Neural progenitor cell (in vitro differentiated cells): ENCODE measurements at places on chromosomes 7 and 10.

DNA sequence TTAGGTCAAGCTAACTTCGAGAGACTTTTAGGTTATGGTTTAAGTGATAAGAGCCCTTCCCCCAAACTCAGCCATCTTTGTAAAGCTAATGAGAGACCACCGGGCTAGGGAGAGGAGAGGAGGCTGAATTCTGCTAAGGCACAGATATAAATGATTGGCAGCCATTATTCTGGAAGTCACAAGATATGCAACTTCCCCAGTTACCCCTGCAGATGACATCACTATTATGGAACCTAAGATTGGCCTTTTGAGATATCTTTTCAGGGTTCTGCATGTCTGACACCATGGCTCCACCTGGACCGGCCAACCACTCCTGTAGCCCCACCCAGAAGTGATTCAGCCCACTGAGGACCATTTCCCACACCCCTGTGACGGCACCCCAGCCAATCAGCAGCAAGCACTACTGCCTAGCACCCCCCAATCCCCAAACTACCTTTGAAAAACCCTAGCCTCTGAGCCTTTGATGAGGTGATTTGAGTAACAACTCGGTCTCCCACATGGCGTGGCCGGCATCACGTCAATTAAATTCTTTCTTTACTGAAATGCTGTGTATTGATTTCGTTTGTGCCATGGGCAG lies 14.4 kb downstream of the VIPR2 start:
- no peaks in the 10 kb centered on the region for H3K36me3 ChIP-seq
- H3K4me1 ChIP-seq, result peaks cover 5% of the 10 kb centered on the region
- no peak overlapping the region for H3K4me3 ChIP-seq
- H3K27me3 ChIP-seq, result no peaks in the 10 kb centered on the region
- no peak for DNase-seq

DNA sequence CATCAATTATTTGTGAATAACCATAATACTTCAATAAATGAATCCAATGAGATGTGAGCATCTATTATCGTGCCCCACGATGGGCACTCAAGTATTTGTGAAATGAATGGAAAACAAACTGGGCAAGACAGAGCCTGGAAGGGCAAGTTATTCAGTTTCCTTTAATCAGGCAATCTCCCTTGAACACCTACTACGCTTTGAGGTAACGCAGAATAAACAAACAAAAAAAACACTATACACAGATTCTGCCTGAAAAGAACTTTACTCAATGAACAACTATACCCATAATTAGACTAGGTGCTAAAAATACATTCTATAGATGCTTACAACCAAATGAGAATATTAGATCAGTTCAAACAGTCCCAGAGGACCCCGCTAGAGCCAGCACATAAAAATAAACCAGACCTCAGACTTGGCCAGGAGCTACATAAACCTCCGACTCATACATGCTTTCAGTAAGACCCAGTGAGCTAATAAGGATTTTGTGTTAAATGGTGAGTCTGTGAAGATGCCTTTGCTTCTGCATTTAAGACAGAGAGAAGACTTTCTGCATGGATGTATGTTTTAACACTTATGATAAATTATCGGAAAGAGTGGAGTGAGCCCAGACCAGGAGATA lies 121.3 kb downstream of the MPP7 start:
- peaks cover 3% of the 10 kb centered on the region for H3K4me1 ChIP-seq
- H3K36me3 ChIP-seq, result no peaks in the 10 kb centered on the region
- no peak overlapping the region for H3K4me3 ChIP-seq
- no peak for DNase-seq
- no peak overlapping the region for H3K27ac ChIP-seq
- H3K27me3 ChIP-seq, result no peaks in the 10 kb centered on the region

GRCh38 chr10:32846974-32847373 lies 111.1 kb downstream of the ITGB1 start:
- no peaks in the 10 kb centered on the region for H3K36me3 ChIP-seq
- H3K27me3 ChIP-seq, result no peaks in the 10 kb centered on the region
- no peak overlapping the region for H3K27ac ChIP-seq
- DNase-seq, result no peak
- H3K4me3 ChIP-seq, result no peak overlapping the region

GRCh38 chr7:1340461-1341360 lies 108.0 kb downstream of the UNCX start:
- no peaks in the 10 kb centered on the region for H3K36me3 ChIP-seq
- no peaks in the 10 kb centered on the region for H3K4me1 ChIP-seq
- H3K27ac ChIP-seq, result no peak overlapping the region

DNA sequence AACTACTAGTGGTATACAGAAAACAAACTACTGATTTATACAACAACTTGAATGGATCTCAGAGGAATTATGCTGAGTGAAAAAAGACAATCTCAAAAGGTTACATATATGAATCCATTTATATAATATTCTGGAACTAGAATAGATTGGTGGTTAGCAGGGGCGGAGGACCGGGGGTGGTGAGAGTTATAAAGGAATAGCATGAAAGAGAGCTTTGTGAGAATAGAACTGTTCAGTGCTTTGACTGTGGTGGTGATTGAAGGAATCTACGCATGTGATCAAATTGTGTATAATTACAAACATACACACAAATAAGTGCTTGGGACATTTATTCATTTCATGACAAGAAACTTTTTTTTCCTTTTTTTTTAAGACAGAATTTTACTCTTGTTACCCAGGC lies 19.6 kb downstream of the RAB19 start:
- no peak overlapping the region for H3K27ac ChIP-seq
- H3K4me3 ChIP-seq, result no peak overlapping the region
- DNase-seq, result no peak
- no peaks in the 10 kb centered on the region for H3K4me1 ChIP-seq

GRCh38 chr7:1761774-1762173 lies 91.7 kb downstream of the ELFN1 start:
- H3K27me3 ChIP-seq, result peaks cover 15% of the 10 kb centered on the region
- H3K36me3 ChIP-seq, result no peaks in the 10 kb centered on the region
- no peak overlapping the region for H3K27ac ChIP-seq
- no peaks in the 10 kb centered on the region for H3K4me1 ChIP-seq
- no peak overlapping the region for H3K4me3 ChIP-seq
- no peak for DNase-seq

- H3K4me3 ChIP-seq, result no peak overlapping the region
- H3K36me3 ChIP-seq, result no peaks in the 10 kb centered on the region
- H3K27ac ChIP-seq, result no peak overlapping the region
- H3K27me3 ChIP-seq, result no peaks in the 10 kb centered on the region
These were observed 12.1 kb upstream of the TCAF1 start for GRCh38 chr7:143913945-143914615.

GRCh38 chr7:20330928-20331909 lies 519 bp downstream of the ITGB8 start:
- peaks cover 24% of the 10 kb centered on the region for H3K4me1 ChIP-seq
- H3K4me3 ChIP-seq, result peak overlapping the region; percentile 62
- peaks cover 11% of the 10 kb centered on the region for H3K27me3 ChIP-seq
- no peaks in the 10 kb centered on the region for H3K36me3 ChIP-seq
- peak overlapping the region; percentile 81 for H3K27ac ChIP-seq
